PC-3 (cell line): ENCODE measurements at places on chromosomes 5 and 9. TPM values are rescaled to one million over a fixed set of nuclear protein-coding genes. Genes with fewer than 3 reads are reported as not detected.
A peak's percentile ranks its signal among the peaks of the same experiment; 100 is the strongest.

GRCh38 chr9:4137681-4138099 is 162.2 kb downstream of the GLIS3 start:
- H3K4me1 ChIP-seq = peaks cover 40% of the 10 kb centered on the region
- DNase-seq = peak; percentile 87

DNA sequence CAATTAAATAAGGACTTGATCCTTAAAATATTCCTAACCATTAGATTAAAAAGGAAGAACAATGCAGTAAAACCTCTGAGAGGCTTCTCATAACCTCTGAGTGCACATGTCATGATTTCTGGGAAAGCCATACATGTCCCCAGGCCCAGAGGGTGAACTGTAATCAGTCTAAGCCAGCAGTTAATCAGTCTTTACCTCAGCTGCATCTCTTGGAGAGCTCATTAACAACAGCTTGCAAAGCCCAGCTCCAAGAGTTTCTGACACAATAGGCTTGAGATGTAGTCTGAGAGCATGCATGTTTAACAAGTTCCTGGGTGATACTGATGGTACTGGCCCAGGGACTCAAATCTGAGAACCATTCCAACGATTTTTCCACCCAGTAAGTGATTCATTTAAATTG is 392.1 kb downstream of the DNAH5 start:
- DNase-seq = no peak
- no peaks in the 10 kb centered on the region for H3K36me3 ChIP-seq
- H3K27ac ChIP-seq = no peak overlapping the region
- H3K27me3 ChIP-seq = no peaks in the 10 kb centered on the region
- H3K4me1 ChIP-seq = no peaks in the 10 kb centered on the region

- no peak for DNase-seq
- no peaks in the 10 kb centered on the region for H3K36me3 ChIP-seq
- H3K4me3 ChIP-seq = no peak overlapping the region
- H3K27me3 ChIP-seq = peaks cover 37% of the 10 kb centered on the region
These were observed 40.0 kb upstream of the CDH6 start for GRCh38 chr5:31153521-31153920.

- no peaks in the 10 kb centered on the region for H3K36me3 ChIP-seq
- H3K4me1 ChIP-seq = no peaks in the 10 kb centered on the region
- H3K27me3 ChIP-seq = peaks cover 72% of the 10 kb centered on the region
- H3K27ac ChIP-seq = no peak overlapping the region
- DNase-seq = no peak
- no peak overlapping the region for H3K4me3 ChIP-seq
These were observed 39.8 kb upstream of the GLRA1 start for GRCh38 chr5:151964471-151964870.

GRCh38 chr9:94860678-94861588 is 134.4 kb downstream of the AOPEP start:
- H3K36me3 ChIP-seq = no peaks in the 10 kb centered on the region
- H3K27me3 ChIP-seq = no peaks in the 10 kb centered on the region
- H3K27ac ChIP-seq = peak overlapping the region; percentile 41
- H3K4me3 ChIP-seq = no peak overlapping the region
- peaks cover 20% of the 10 kb centered on the region for H3K4me1 ChIP-seq
- DNase-seq = no peak

GRCh38 chr5:72586788-72587530 is 79.7 kb upstream of the ZNF366 start:
- no peaks in the 10 kb centered on the region for H3K36me3 ChIP-seq
- no peak overlapping the region for H3K4me3 ChIP-seq
- DNase-seq = peak; percentile 67
- H3K27ac ChIP-seq = peak overlapping the region; percentile 75

The OR1J2 gene
- not detected in 2 replicates for total RNA-seq

The SCGB3A2 gene
- total RNA-seq = 0.51 TPM in 1 of 2 replicates, not detected in the other

GRCh38 chr5:66653325-66653724 is 57.1 kb downstream of the MAST4 start:
- no peaks in the 10 kb centered on the region for H3K4me1 ChIP-seq
- H3K27me3 ChIP-seq = no peaks in the 10 kb centered on the region
- no peak overlapping the region for H3K4me3 ChIP-seq
- peak; percentile 3 for DNase-seq
- no peaks in the 10 kb centered on the region for H3K36me3 ChIP-seq

The PPP3R2 gene
- not detected in 2 replicates for total RNA-seq

- peaks cover 5% of the 10 kb centered on the region; the same call in 1 of the 2 replicates for H3K36me3 ChIP-seq
- DNase-seq = peak; percentile 56
- peak overlapping the region; percentile 60 for H3K27ac ChIP-seq
- peak overlapping the region; percentile 24; the same call in 1 of the 2 replicates for H3K4me3 ChIP-seq
- H3K27me3 ChIP-seq = no peaks in the 10 kb centered on the region
- peaks cover 7% of the 10 kb centered on the region for H3K4me1 ChIP-seq
These were observed 12.1 kb downstream of the MELK start for GRCh38 chr9:36584620-36585460.

- H3K4me3 ChIP-seq = peak within 1 kb of the TSS; percentile 78
- DNase-seq = peak; percentile 52
- no peaks in the 10 kb centered on the region for H3K36me3 ChIP-seq
- H3K27ac ChIP-seq = no peak within 1 kb of the TSS
These were observed at the start of gene DAB2IP for GRCh38 chr9:121651295-121652020. Gene DAB2IP (plus strand): TSS chr9:121651634. CDS start chr9:121651776, 142 bp downstream.

DNA sequence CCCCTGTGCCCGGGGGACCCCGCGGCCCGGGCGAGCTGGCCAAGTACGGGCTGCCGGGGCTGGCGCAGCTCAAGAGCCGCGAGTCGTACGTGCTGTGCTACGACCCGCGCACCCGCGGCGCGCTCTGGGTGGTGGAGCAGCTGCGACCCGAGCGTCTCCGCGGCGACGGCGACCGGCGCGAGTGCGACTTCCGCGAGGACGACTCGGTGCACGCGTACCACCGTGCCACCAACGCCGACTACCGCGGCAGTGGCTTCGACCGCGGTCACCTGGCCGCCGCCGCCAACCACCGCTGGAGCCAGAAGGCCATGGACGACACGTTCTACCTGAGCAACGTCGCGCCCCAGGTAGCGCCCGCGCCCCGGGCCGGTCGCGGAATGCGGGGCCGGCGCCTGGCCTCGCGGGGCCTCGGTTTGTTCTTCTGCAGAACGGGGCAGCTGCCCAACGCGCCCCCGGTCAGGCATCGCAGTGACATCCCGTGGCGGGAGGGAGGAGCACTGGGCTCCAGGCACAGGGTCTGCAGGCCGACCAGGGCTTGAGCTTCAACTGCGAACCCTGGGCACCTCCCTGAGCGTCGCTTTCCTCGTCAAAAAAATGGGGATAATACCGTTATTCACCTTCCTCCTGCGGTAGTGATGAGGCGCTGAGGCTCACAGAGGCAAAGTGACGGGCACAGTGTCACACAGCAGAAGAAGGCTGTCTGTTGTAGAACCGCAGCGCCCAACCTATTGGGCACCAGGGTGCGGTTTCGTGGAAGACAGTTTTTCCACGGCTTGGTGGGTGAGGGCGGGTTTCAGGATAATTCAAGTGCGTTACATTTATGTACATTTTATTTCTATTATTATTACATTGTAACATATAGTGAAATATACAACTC is 777 bp downstream of the ENDOG start:
- H3K27ac ChIP-seq = no peak overlapping the region
- DNase-seq = peak; percentile 16
- H3K4me3 ChIP-seq = peak overlapping the region; percentile 77
- H3K4me1 ChIP-seq = peaks cover 4% of the 10 kb centered on the region; the same call in 1 of the 2 replicates
- H3K36me3 ChIP-seq = peaks cover 9% of the 10 kb centered on the region; the same call in 1 of the 2 replicates

DNA sequence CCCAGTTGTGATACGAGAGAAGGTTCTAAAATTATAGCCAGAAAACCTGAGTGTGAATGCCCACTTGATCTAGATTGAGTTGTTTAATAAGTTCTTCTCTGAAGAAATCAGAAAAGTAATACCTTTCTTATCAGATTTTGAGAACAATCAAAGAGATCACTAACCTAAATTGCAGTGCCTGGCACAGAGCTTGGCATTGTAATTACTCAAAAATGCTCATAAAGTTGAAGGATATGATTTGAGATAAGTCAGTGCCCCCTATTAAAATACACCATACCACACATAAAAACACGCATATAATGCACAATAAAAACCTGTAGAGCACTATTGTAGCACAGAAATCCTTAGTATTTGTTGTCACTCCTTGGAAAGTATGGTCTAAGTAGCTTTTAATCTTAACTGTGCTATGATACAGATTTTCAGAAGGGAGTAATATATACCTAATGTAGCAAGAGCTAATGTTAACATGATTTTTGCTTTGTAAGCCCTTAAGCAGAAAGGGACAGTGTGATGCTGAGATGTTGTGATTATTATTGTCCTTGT is 257.5 kb upstream of the CDH18 start:
- peak; percentile 45 for DNase-seq
- H3K27ac ChIP-seq = no peak overlapping the region
- H3K27me3 ChIP-seq = no peaks in the 10 kb centered on the region
- no peak overlapping the region for H3K4me3 ChIP-seq
- H3K4me1 ChIP-seq = peaks cover 7% of the 10 kb centered on the region; the same call in 1 of the 2 replicates
- H3K36me3 ChIP-seq = no peaks in the 10 kb centered on the region

DNA sequence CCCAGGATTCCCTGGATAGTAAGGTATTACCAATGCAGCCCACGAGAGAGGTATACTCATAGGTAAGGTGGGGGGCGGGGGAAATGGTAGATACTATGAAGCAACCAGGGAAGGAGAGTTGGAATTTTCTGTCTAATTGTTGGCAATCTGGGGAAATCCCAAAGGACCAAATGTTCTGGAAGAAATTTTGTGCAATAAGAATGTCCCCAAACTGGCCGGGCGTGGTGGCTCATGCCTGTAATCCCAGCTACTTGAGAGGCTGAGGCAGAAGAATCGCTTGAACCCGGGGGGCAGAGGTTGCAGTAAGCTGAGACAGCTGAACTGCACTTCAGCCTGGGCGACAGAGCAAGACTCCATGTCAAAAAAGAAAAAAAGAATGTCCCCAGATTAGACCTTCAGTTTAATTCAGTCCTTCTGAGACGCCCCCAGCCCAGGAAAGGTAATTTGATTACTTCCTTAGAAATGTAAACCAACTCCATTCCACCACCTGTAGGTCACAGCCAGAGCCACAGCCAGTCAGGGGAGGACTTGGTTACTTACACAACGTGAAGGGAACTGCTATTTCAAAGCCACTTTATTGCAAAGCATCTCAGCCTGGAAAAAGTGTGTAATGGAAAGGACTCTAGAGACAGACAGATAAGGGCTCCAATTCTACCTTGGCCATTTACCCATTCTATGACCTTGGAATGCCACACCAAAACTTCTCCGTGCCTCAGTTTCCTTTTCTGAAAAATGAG is 50.0 kb upstream of the KLF4 start:
- peak; percentile 24 for DNase-seq
- H3K27ac ChIP-seq = no peak overlapping the region
- H3K27me3 ChIP-seq = no peaks in the 10 kb centered on the region
- no peaks in the 10 kb centered on the region for H3K4me1 ChIP-seq
- no peaks in the 10 kb centered on the region for H3K36me3 ChIP-seq

The LHX3 gene
- total RNA-seq = not detected in 2 replicates

DNA sequence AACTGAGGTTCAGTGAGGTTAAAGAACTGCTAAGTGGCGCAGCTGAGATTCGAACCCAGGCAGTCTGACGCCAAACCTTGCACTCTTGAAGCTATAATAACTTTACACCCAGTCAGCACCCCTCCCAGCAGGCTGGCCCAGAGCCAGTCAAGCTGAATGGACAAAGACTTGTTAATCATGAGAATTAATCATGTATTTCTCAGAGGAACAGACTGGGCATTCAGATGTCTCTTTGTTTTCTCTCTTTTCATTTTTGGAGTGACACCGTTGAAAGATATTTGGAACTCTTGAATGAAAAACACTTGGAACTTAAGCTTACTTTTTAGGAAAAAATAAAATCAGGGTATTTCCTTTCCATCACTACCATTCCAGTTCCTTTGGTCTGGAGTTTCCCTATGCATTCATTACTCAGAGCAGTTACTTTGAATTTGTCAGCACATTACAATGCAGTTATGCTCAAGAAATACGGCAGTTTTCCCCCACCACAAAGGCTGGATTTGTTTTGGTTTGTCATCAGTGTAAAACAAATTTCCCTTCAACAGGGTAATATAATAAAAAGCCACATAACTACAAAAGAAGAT is 22.6 kb upstream of the MAMDC2 start:
- no peaks in the 10 kb centered on the region for H3K36me3 ChIP-seq
- peak overlapping the region; percentile 67 for H3K27ac ChIP-seq
- peak; percentile 78 for DNase-seq

The SLC6A18 gene
- not detected in 2 replicates for total RNA-seq

The CORO2A gene
- total RNA-seq = 2.2 and 2.8 TPM in 2 replicates

GRCh38 chr9:134283692-134284265 is 42.5 kb upstream of the RXRA start:
- no peak for DNase-seq
- no peaks in the 10 kb centered on the region for H3K36me3 ChIP-seq
- H3K27ac ChIP-seq = no peak overlapping the region
- no peak overlapping the region for H3K4me3 ChIP-seq
- H3K27me3 ChIP-seq = no peaks in the 10 kb centered on the region
- no peaks in the 10 kb centered on the region for H3K4me1 ChIP-seq

The GPR151 gene
- not detected in 2 replicates for total RNA-seq

The PRRC2B gene
- total RNA-seq = 46.9 and 64.7 TPM in 2 replicates

DNA sequence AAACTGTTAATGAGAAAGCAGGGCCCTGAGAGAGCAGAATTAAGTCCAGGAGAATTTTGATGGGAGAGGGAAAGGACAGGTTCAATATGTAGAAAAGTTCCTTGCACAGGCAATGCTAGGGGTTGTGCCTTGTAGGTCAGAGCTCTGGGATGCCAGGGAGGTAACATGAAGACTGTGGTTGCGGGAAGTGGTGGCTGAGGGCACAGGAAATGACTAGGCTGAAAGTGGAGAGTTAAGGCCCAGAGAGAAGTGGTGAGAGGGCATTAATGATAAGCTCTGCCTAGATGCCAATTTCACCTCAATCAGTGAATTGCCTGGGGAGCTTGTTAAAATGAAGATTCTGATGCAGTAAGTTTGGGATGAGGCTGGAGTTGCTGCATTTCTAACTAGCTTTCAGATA is 31.5 kb upstream of the PPP3R2 start:
- no peak for DNase-seq
- no peak overlapping the region for H3K27ac ChIP-seq
- no peaks in the 10 kb centered on the region for H3K27me3 ChIP-seq
- H3K36me3 ChIP-seq = no peaks in the 10 kb centered on the region
- H3K4me3 ChIP-seq = no peak overlapping the region
- no peaks in the 10 kb centered on the region for H3K4me1 ChIP-seq

- no peaks in the 10 kb centered on the region for H3K4me1 ChIP-seq
- DNase-seq = no peak
- no peak overlapping the region for H3K27ac ChIP-seq
- no peaks in the 10 kb centered on the region for H3K36me3 ChIP-seq
These were observed 25.2 kb downstream of the CYFIP2 start for GRCh38 chr5:157290981-157291711.

GRCh38 chr5:125317536-125317995 is 571.1 kb upstream of the ZNF608 start:
- H3K27ac ChIP-seq = no peak overlapping the region
- no peaks in the 10 kb centered on the region for H3K27me3 ChIP-seq
- DNase-seq = no peak
- H3K36me3 ChIP-seq = no peaks in the 10 kb centered on the region
- H3K4me1 ChIP-seq = peaks cover 6% of the 10 kb centered on the region; the same call in 1 of the 2 replicates

DNA sequence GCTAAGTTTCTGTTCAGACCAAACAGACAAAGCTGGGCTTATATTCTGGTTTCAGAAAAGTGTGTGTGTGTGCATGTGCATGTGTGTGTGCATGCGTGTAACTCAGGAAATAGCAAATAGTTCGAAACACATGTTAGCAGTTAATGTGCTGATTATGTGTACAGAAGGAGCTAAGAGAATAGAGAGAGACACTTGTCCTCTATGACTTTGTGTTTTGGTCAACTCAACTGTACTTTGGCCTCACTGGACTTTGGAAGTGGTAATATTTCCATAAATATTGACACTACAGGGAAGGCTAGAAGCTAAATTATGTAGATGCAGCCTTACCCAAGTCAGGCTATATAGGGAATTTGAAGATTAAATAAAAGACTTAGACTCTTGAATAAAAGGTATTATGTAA is 155.5 kb downstream of the RAB3C start:
- H3K4me3 ChIP-seq = no peak overlapping the region
- no peaks in the 10 kb centered on the region for H3K36me3 ChIP-seq
- peaks cover 15% of the 10 kb centered on the region for H3K27me3 ChIP-seq
- H3K4me1 ChIP-seq = no peaks in the 10 kb centered on the region
- H3K27ac ChIP-seq = no peak overlapping the region

The TNFSF15 gene
- 1.7 and 2.2 TPM in 2 replicates for total RNA-seq
